ENCODE measurements at places on chromosomes 4 and X.

- DNase-seq, result no peak
Measured at GRCh38 chr4:4627906-4628305, 86.1 kb upstream of the STX18 start.

DNA sequence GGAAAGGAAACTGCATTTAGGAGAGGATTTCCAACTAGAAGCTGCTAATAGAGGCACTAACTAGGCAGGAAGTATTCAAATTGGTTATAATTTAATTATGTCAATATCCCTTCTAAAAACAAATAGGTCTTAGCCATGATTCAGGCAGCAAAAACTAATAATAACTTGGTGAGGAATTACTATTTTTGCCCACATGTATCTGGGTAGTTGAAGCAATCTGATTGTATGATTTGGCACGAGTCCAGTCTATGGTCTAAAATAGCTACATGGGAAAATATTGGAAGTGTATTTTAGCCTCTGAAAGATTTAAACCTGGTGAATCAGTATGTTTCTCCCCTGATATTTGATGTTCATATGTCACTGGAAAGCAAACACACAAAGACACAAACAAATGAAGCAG, 62.2 kb downstream of the MFAP3L start:
- DNase-seq, result no peak

GRCh38 chr4:54942721-54943120, 182.7 kb downstream of the KDR start:
- DNase-seq, result no peak

DNA sequence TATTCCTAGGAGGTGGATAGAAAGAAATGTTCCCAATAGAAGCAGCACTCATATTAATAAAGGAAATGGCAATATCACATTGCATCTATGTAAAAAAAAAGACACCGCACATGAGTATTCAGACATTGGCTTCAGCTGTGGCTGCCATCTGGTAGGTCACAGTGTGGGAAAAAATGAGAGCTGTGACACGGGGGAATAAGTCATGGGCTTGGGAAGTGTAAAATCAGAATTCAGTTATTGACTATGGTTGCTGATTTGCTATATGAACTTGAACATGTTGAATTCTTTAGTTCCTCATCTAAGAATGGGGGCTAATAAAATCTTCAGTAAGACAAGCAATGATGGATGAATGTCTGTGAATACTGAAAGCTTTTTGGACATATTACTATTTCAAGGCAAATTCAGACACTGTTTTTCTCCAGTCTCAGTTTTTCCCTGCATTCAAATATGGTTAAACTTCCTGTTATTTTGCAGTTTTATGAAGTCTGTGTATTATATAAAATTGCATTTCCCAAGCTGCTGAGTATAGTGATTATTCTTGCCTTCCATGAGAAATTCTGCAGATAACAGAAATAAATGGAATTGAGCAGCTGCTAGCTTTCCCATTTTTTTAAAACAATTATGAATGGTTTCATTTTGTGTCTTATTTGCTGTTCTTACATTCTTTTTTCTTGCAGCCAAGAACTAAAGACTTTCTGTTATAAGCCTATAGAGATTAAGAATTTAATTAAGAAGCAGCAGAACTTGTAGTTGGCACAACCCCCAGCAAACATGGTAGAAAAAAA, 221.0 kb downstream of the ANKRD50 start:
- DNase-seq, result no peak

DNA sequence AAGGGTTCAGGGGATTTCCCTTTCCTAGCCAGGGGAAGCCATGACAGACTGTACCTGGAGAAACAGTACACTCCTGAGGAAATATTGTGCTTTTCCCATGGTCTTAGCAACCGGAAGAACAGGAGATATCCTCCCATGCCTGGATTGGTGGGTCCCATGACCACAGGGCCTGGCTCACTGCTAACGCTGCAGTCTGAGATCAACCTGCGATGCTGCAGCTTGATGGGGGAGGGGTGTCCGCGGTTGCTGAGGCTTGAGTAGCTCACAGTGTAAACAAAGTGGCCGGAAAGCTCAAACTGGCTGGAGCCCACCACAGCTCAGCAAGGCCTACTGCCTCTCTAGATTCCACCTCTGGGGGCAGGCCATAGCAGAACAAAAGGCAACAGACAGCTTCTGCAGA, 819.5 kb downstream of the TECRL start:
- no peak for DNase-seq

GRCh38 chr4:35836596-35836995, 407.7 kb downstream of the ARAP2 start:
- no peak for DNase-seq

DNA sequence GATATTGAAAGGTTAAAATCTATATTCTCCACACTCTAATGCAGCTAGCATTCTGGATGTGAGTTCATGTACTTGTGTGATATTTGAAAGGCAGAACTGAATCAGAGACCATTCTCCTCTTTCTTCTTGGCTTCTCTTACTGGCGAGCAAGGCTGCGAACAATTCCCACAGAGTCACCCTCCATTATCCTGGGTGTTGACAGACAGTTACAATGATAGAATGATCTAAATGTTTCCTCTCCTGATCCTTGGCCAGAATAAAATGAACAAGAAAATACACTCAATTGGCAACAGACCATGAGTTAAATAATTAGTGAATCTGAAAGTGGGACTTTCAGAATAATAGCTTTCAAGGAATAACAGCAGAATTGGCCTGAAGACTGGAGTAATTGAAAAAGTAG, 342.8 kb downstream of the RAPGEF2 start:
- DNase-seq, result no peak

DNA sequence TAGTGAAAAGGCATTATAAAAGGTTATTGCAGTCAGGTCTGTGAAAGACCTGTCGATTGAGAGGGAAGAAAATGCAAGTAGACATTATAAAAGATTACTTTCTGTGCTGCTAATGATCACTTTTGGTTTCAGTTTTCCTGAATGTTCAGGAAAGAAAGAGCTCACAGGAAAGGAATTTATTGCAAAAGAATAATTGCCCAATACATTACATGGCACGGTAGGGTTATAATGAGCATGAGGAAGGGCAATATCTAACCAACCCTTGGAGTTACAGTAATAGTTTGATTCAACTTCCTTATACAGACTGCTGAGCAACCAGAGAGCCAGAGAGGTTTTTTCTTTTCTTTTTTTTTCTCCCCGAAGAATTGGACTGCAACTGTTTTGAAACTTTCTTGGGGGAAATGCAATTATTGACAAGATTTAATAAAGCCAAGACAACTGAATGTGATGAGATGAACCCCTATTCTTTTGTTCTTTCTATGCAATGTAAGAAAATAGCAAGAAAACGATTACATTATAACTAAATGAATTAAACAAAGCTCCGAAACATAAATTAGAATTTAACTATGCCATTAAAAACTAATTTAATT, 247.0 kb downstream of the C4orf33 start:
- DNase-seq, result no peak

GRCh38 chrX:132837126-132837525, 121.3 kb downstream of the HS6ST2 start:
- DNase-seq, result no peak

GRCh38 chr4:176306837-176307665, 12.7 kb upstream of the SPCS3 start:
- no peak for DNase-seq

DNA sequence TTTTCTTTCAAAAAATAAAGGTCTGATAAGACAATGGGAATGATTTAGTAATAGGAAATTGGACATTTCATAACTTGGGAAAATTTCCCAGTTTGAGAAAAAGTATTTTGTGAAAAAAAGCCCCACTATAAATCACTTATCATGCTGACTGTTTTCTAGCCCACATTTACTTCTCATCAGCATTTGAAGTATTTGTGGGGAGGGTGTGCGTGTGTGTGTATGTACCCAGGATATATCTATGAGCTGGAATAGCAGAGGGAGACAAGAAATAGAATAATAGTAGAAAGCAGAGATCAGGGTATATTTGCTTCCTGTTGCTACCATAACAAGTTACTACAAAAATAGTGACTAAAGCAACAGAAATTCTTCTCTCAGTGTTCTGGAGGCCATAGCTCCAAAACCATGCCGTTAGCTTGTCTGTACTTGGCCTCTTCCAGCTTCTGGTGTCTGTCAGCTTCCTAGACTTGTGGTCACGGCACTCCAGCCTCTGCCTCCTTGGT, 139.8 kb downstream of the PTTG2 start:
- DNase-seq, result no peak

DNA sequence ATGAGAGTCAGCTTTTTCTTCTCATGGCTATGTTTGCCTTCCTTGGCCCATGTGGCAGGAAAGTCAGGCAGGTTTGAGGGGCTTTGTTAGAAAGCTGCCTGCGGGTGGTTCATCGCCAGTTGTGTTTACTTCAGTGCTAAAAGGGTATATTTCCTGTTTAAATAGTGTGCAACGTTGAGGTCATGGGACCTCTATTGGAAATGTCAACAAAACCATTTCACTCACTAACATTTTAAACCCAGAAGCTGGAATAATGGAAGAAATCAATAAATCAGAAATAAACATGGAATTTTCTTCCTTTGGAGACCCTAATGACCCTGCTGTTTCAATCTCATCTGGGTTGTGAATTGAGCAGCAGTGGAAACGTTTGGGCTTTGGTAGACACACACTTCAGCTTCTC, 185.8 kb downstream of the ANKRD50 start:
- DNase-seq, result no peak

GRCh38 chr4:126004941-126005340, 690.2 kb downstream of the FAT4 start:
- no peak for DNase-seq

GRCh38 chrX:40778861-40779575, 43.7 kb upstream of the MED14 start:
- no peak for DNase-seq

GRCh38 chrX:24242649-24243175, 71.2 kb downstream of the SUPT20HL2 start:
- no peak for DNase-seq

DNA sequence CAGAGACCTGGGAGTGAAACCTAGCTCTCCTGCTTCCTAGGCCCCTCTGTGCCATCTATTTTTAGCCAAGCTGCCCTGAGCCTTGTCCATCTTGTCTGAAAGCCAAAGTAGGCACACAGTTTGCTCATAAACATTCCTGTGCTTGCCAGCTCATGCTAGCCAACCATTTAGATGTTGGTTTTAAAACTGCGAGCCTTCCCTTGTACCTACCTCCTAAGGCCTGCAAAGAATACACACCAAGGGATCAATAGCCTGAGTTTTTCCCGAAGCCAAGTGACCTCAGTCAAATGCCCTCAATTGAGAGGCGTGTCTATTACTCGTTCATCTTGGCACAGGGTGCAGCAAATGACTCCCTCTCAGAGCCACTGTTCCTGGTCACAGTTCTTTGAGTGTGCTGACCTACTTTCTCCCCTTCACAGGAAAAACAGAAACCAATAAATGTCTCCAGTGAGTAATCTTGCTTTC, 48.5 kb downstream of the ZCCHC12 start:
- no peak for DNase-seq

- no peak for DNase-seq
Measured at GRCh38 chrX:109352066-109352588, 129.8 kb downstream of the GUCY2F start.

GRCh38 chr4:2046031-2046961, 12.8 kb upstream of the NAT8L start:
- DNase-seq, result no peak

DNA sequence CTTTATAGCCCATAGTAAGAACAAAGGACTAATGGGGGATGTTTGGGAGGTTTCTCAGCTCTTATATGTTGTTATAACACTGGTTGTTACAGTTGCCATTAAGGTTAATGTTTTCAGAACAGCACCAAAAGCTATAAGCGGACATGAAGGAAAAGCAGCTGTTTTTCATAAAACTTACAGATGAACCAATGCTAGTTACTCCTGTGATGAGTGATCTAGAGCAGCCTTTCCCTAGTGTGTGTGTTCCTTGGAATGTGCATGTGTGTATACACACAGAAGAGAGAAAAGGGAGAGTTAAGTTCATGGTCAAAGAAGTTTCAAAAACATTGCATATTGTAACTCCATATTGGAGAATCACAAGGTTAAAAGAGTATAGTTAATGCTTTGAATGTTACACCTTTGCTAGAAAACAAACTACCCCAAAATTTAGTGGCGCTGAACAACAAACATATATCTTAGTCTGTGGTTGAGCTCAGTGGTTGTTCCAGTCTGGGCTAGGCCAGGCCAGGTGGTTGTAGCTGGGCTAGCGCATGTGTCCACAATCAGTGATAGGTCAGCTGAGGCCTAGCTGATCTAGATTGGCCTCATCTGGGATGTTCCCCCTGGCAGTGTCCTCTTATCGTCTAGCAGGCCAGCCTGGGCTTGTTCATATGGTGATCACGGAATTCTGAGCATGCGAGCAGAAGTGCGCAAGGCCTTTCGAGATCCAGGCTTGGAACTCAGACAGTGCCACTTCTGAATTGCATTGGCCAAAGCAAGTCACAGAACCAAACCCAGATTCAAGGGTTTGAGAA, 151.0 kb downstream of the NHS start:
- DNase-seq, result no peak

GRCh38 chr4:26020083-26020668, 106.2 kb downstream of the SMIM20 start:
- no peak for DNase-seq

DNA sequence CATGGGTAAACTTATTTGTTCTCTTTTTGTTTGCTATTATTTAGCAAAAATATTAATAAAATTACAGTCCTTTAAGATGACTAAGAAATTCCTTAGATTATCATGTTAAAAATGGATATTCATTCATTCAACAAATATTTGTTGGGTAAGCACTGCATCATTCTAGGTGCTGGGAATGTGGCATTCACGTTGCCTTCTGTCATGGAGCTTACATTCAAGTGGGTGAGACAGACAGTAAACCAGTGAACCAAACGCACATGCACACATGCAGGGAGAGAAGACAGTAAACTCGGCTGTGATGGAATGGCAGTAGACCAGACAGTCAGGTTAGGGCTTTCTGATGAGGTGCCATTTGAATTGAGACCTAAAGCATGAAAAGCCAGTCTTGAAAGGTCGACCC, 91.8 kb downstream of the STOX2 start:
- no peak for DNase-seq

- no peak for DNase-seq
Measured at GRCh38 chr4:15677507-15677988, 4.1 kb upstream of the FAM200B start.

- DNase-seq, result no peak
Measured at GRCh38 chr4:138202686-138203085, 39.5 kb downstream of the SLC7A11 start.

DNA sequence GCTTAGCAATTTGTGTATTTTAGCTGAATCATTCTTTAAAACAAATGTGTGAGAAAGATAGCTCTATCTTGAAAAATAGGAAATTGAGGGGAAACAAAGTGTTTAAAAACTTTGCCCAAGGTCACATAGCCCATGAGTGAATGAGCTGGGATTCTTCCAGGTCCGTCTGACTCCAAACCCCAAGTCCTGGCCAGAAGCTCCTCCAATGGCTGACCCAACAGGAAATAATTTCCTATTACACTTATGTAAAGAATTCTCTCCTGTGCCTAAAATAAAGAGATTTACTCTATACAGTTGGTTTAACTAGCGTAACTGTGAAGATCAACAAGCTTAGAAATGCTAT, 287.6 kb downstream of the ARHGAP24 start:
- no peak for DNase-seq

- no peak for DNase-seq
Measured at GRCh38 chrX:136168929-136169735, 21.8 kb downstream of the FHL1 start.

- no peak for DNase-seq
Measured at GRCh38 chr4:94920369-94920768, 162.6 kb downstream of the BMPR1B start.
